ENCODE measurements at places on chromosomes 7 and 10.

- no peak for DNase-seq
Observed at GRCh38 chr10:112758961-112759360, 191.1 kb upstream of the TCF7L2 start.

- DNase-seq: no peak
Observed at GRCh38 chr10:25112016-25112415, 62.8 kb upstream of the GPR158 start.

GRCh38 chr10:96591946-96592345, 5.1 kb upstream of the TM9SF3 start:
- DNase-seq: no peak

- no peak for DNase-seq
Observed at GRCh38 chr7:13047061-13047460, 359.6 kb downstream of the ARL4A start.

- no peak for DNase-seq
Observed at GRCh38 chr10:4243651-4244050, 458.6 kb upstream of the KLF6 start.

DNA sequence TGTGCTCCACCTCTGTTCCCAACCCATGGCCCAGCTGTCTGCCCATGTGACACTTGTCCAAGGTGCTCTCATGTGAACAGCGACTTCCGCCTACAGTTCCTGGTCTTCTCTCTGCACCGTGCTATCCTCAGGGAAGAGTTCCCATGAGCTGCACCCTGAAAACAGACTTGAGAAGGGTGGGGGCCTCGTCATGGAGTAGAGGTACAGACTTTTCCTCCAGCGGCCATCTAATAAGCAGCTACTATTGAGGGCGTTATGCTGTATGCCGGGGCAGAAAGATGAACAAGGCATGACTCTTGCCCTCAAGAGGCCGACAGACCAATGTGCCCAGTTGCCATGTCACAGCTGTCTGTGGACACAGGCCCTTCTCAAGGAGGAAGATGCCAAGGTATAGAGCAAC, 25.4 kb upstream of the LYZL1 start:
- no peak for DNase-seq

GRCh38 chr7:97187067-97187466, 69.6 kb downstream of the SDHAF3 start:
- no peak for DNase-seq

GRCh38 chr7:79290841-79291497, 162.5 kb downstream of the MAGI2 start:
- DNase-seq: no peak

GRCh38 chr7:115827305-115828045, 203.1 kb downstream of the TFEC start:
- DNase-seq: no peak

- no peak for DNase-seq
Observed at GRCh38 chr7:25496476-25497368, 268.4 kb upstream of the NPVF start.

DNA sequence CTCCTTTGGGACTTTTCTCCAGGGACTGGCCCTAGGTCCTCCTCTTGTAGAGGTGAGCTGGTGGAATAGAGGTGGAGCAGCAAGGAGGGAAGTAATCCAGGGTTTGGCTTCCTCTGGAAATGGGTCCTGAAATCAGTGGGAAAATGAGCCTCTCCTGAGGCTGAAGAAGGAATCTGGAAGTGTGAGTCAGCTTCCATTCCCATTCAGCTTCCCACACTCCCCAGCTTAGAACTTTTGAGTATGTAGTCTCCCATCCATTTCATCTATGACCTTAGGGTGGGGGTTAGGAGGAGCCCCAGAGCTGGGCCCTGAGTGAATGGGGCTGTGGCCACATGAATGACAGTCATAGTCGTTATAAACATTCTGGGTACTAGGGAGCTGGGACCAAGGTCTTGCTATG, 17.7 kb downstream of the LDB1 start:
- DNase-seq: no peak

- no peak for DNase-seq
Observed at GRCh38 chr7:129569811-129570215, 41.7 kb upstream of the NRF1 start.

DNA sequence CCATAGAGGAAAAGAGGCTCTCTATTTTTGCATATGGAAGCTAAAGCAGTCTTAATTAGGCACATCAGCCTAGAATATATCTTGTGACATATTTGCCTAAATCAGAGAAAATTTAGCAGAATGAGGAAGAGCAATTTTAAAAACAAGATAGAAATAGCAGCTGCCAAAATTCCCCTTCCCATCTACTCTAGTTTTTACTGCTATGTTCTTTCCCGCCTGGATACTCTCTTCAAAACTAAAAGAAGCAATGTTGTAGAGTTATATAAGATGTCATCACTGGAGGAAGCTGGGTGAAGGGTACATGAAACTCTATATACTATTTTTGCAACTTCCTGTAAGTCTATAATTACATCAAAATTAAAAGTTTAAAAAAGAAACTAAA, 87.0 kb downstream of the ARMH3 start:
- no peak for DNase-seq

DNA sequence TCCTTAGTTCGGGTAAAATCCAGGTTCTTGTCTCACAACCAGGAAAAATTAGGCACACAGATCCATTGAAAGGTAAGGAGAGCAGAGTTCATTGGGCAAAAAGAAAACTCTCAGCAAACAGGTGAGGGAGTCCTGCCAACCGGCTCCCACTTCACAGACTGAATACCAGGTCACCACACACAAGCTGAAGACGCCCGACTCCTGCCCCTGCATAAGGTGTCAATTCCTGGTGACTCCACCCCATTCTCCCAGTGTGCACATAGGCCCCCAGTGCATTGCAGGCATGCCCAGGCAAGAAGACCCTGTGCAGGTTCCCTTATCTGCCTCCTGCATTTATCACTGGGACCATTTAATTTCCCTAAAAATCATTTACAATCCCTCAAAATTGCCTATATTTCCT, 354.6 kb downstream of the LRRTM3 start:
- DNase-seq: no peak

GRCh38 chr10:118596426-118597124, 1.1 kb upstream of the PRLHR start:
- DNase-seq: no peak

- DNase-seq: no peak
Observed at GRCh38 chr7:155529346-155529745, 17.0 kb downstream of the CNPY1 start.

- no peak for DNase-seq
Observed at GRCh38 chr10:114634609-114634979, 23.5 kb downstream of the ABLIM1 start.

DNA sequence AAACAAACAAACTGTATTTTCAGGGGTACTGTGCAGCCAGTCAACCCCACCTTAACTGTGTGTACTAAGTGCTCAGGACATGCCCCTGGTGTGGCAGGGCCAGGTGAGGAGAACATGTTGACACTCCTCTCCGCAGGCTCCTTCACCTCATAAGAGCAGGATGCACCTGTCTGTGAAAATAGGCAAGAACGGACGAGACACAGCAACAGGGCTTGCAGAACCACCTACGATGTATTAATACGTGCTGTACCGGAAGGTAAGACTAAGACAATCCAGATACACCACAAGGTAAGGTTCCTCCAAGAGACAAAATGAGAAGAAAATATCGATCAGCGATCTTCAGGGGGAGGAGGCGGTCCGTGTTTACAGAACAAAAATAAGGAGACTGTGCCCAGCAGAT, 65.8 kb upstream of the CAMK2B start:
- no peak for DNase-seq

- no peak for DNase-seq
Observed at GRCh38 chr10:124983321-124983720, 41.4 kb downstream of the ZRANB1 start.

- DNase-seq: no peak
Observed at GRCh38 chr10:100730725-100731406, 14.5 kb upstream of the PAX2 start.

DNA sequence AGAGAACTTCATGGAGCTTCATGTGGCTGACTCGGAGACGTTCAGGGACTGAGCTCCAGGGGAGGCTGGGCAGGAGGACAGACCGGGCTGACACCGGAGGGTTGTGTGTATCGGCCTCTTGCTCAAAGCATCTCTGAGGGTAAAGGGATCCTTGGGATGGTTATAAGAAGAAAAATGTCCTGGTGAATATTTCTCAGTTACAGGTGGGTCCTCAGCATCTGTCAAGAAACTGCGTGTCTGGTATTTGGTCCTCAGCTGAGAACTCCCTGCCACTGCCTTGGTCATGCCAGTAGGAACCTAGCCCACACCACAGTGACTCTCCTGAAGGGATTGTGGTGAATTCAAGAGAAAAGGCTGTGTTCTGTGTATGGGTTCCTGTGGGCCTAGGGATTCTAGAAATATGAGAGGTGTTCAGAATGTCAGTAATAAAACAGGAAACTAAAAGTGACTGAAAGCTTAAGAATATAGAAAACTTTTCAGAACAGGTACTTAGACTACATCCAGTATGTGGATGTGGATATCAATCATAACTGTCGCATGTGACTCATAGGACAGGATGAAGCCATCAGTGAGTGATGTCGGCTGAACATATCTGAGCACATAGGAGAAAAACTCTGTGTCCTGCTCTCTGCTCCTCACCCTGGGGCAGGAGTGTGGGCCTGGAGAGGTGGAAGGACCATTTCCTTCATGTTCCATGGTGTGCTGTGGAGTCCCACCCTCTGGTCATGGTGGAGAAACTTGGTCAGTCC, 28.4 kb downstream of the MBL2 start:
- DNase-seq: no peak

- peak; percentile 1 for DNase-seq
Observed at GRCh38 chr10:48305905-48306264, 592 bp upstream of the MAPK8 start.

DNA sequence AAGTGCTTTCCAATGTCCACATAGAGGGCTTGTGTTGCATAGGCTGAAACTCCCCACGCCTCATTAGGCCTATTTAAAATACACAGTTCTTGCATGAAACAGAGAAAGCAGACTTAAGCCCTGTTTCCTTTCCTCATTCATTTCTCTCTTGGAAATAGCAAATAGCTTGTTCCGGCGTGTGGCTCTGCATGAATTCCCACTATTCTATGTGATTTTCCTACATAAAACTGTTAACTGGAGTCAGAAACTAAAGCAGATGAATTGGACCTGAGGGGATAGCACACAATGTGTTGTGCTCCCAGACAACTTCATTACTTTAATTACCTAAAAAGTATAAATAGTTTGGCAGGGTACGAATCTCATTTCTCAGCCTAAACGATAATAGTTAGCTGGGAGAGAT, 981.5 kb downstream of the SORCS1 start:
- DNase-seq: no peak

DNA sequence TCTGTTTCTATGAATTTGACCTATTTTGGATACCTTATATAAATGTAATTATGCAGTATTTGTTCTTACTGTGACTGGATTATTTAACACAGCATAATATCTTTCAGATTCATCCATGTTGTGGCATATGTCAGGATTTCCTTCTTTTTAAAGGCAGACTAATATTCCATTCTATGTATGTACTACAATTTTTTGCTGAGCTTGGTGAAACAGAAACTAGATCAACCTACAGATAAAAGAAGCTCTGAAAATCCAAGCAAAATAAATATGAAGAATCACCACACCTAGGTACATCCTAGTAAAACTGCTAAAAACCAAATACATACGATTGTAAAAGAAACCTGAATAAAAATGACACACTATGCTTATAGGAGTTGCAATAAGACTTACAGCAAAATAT, 300.5 kb downstream of the HTR7 start:
- no peak for DNase-seq

DNA sequence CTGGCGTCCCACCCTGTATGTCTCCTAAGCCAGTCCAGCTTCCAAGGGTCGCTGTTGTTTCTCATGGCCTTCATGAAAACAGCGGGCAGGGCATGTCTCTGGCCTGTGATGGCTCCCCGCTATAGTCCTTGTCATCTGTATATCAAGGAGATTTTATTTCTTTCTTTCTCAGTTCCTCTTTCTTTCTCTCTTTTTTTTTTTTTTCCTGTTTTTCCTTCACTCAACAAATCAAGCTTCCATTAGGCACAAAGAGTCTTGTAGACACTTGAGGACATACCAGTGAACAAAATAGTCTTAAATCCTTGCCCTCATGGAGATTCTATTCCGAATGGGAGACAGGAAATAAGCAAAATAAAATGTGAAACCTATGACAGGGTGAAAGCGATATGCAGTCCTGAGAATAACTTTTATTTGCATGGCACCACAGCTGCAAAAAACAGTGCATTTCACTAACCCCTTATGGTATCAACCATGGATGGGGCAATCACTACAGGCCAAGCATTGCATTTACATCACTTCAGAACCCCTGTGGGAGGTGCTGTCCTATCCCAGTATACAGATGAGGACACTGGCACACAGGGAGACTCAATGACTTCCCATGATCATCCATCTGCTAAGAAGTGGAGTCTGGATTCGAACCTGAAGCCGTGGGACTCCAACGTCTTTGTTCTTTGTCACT, 50.7 kb downstream of the SYPL1 start:
- DNase-seq: no peak

- no peak for DNase-seq
Observed at GRCh38 chr10:51405580-51406351, 293.6 kb downstream of the CSTF2T start.

DNA sequence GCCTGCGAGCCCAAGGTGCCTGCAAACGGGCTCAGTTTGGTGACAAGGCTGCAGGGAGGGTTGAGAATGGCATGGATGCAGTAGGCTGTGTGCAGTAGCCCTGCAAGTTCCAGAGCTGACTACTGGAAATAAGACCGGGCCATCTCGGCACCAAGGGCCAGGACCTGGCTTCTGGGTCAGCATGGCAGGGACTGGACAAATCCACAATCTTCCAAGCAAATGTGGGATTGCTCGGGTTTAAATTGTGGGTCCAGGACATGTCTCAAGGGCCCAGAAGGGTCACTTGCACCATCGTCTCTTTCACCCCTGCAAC, 78.0 kb downstream of the GPR26 start:
- DNase-seq: no peak

DNA sequence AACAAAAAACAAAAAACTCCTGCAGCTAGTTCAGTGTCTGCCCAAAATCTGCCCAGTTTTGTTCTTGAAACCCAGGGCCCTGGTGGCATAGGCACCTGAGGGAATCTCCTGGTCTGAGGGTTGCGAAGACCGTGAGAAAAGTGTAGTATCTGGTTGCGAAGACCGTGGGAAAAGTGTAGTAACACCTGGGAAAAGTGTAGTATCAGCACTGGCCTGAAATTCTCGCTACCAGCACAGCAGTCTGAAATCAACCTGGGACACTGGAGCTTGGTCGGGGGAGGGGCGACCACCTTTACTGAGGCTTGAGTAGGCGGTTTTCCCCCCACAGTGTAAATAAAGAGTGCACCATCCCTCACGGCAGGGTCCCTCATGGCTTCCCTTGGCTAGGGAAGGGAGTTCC, 82.5 kb upstream of the SP4 start:
- DNase-seq: no peak
